ENCODE measurements at places on chromosomes 2 and 18.

- no peak for DNase-seq
Observed at GRCh38 chr2:191831410-191831994, 15.4 kb downstream of the CAVIN2 start.

DNA sequence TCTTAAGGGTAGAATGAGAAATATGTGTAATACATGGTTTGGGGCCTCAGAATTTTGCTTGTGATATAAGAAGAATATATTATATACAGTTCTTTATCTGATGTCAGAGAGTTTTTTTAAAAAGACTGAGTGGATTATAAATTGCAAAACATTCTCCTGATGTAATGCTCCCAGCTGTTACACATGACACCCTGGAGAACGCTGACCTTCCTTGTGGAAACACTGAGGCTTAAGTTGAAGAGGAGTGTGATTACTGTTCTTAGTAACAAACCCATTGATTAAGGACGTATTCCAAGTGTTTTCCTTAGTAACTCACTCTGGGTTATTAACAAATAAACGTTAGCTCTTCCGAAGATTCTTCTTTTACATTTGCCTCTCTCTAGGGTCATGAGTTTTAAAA lies 1069.3 kb upstream of the CNTNAP5 start:
- DNase-seq = no peak

- no peak for DNase-seq
Observed at GRCh38 chr2:127003070-127003800, 103.7 kb downstream of the BIN1 start.

DNA sequence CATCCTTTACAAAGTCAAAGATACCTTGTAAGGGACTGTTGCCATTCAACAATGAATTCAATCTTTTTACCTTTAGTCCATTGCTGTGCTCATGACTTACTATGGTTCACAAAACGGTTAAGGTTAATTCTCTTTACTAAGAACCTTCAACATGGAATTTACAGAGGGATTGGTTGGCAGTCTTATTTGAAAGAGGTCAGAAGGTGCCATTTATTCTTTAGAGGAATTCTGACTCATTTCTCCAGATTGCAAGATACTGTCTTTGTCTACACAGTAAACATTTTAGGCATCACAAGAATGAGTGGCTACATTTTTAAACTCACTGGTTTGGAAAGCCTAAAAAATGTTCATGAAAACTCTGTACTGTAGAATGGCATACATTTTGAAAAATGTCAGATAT lies 17.4 kb downstream of the KCNH7 start:
- no peak for DNase-seq

Measured in activated CD8-positive, alpha-beta memory T cell treated with anti-CD3 and anti-CD28 coated beads for 4 hours (primary cell).